HT-29 (cell line): ENCODE measurements at places on chromosomes 11 and 22. TPM values are rescaled to one million over a fixed set of nuclear protein-coding genes. Genes with fewer than 3 reads are reported as not detected.

DNA sequence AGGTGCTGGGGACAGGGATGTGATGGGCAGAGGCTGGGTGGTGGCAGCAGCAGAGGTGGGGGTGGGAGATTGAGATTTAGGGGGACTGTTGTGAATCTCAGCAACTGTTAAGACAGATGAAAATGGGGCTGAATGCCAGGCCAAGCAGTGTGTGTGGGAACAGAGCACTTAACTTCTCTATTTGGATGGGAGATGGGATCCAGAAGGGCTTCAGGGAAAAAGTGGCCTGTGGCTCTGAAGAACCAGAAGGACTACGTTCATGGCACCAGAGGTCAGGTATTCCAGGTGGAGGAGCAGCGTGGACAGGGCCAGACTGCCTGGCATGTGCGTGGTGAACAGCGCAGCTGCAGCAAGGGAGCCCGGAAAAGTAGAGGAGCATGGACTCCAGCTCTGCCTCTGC is 82.6 kb upstream of the SYT13 start:
- DNase-seq = no peak

DNA sequence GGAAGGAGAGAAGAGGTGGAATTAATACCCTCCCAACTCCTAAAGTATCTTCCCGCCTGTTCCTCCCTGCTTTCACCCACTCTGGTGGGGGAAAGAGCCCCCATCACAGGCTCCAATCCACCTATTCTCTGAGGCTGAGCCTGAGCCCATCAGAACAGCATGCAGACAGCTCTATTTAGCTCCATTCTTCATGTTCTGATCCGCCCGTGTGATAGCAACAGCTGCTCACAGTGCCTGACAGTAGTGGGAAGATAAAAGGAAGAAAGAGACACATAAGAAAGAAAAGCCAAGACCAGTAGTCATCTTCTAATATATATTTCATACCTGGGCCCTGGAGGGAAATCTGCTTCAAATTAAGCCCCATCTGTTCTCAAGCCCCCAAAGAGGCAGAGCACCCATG is 80.3 kb upstream of the AKIP1 start:
- DNase-seq = no peak

DNA sequence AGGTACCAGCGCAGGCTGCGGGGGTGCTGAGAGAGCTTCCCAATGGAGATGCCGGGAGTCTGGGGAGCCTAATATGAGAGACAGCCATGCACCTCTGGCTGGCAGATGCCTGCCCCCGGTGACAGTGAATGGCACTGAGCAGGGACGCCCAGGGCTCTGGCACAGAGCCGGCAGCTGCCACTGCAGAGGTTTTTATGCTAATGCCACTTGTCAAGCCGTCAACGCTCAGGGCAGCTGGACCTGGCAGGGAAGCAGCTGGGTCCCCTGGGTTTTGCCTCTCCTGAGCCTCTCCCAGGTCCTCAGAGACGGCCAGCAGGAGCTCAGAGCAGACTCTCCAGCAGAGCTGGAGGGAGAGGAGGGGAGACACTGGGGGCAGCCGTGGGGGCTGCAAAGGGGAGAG is 573.6 kb downstream of the BUD13 start:
- no peak for DNase-seq

- peak; percentile 59 for DNase-seq
Measured at GRCh38 chr11:60905551-60906113, 753 bp downstream of the PRPF19 start.

GRCh38 chr11:76226626-76227025 is 20.3 kb upstream of the WNT11 start:
- DNase-seq = no peak

GRCh38 chr11:125348141-125348651 is 147.9 kb downstream of the FEZ1 start:
- no peak for DNase-seq

DNA sequence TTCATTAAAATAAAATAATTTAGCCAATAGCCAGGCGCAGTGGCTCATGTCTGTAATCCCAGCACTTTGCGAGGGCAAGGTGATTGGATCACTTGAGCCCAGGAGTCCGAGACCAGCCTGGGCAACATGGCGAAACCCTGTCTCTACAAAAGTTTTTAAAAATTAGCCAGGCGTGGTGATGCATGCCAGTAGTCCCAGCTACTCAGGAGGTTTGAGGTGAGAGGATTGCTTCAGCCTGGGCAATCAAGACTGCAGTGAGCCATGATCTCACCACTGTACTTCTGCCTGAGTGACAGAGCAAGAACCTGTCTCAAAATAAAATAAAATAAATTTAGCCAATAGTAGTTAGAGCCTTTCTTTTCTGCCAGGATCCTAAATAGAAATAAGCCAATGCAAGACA is 12.2 kb downstream of the HPS5 start:
- no peak for DNase-seq

GRCh38 chr11:25247336-25247735 is 750.5 kb downstream of the LUZP2 start:
- no peak for DNase-seq

RAB3IL1 gene
- 1.6 TPM in 1 of 2 replicates, not detected in the other for total RNA-seq

RFPL1 gene
- total RNA-seq = not detected in 2 replicates

MPZL3 gene
- 11.1 and 11.7 TPM in 2 replicates for total RNA-seq
